ENCODE measurements at places on chromosomes 5 and 9.

DNA sequence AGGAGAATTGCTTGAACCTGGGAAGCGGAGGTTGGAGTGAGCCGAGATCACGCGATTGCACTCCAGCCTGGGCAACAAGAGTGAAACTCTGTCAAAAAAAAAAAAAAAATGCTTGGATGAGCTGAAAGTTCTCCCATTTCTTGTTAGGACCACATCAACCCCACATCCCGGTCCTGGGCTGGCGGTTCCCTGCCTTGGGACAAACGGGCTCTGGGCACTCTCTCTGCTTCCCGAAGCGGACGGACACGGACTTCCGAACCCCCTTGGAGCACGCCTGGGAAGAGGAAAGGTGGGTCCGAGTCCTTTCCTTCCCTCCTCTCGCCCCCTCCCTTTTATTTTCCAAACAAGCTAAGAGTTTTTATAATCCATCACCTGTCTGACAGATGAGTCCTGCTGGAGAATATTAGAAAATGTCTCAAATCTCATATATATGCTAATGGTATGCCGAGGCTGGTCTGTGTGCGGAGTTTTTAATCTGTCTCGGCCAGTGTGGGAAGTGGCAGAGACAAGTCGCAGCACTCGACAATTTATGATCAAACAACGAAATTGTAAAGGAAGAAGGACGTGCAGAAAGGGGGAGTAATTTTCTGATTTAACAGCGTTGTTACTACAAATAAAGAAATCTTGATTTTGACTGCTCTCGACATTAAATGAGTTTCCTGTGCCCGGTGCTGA lies 257.9 kb upstream of the IRX4 start:
- DNase-seq = no peak

DNA sequence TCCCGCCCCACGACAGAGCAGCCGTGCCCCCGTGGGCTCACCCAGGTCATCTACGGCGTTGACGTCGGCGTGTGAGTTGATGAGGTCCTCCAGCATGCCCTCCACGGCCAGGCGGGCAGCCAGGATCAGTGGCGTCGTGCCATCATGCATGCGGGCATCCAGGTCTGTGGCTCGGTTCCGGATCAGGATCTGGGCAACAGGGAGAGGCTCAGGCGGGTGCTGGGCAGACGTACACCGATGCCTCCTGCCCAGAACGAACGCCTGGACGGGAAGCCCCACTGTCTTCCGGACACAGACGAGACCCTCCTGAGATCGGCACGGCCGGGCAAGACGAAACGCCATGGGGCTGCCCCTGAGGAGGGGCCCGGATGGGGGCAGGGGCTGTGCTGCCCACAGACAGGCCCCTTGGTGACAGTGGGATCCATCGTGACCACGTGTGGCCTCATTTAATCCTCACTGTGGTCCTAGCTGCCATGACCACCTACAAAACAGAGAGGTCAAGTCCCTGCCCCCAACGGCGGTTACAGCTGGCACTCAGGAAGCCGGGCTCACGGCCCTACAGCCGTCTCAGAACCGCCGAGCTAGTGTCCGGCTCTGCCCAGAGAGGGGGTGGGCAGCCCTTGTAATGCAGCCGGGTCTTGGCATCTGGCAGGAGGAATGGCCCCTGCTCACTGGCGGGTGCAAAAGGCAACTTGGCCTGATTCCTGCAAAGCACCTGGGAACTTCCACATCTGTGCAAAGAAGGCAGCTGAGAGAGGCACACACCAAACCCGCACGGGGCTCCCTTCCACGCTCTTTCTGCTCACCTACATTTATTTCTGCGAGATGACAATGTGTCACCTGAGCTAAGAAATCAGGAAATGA lies 16.5 kb upstream of the SEC16A start:
- no peak for DNase-seq

DNA sequence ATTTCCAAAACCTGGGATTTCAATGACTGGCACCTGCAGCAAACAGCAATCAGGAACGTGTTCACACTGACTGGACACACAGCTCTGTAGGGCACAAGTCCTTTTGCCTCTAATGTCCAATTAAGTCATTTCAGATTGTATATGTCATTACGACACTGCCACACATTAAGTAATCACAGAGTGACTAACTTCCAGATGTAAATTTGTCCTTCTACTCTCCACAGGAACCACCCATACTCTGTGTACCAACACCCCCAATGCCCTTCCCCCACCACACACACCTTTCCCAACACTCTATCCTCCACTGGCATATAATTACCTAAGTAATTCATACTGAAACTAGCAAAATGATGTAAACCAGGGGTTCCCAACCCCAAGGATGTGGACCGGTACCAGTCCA lies 30.5 kb downstream of the LARS1 start:
- DNase-seq = no peak

- DNase-seq = no peak
These were observed 133.2 kb upstream of the PRLR start for GRCh38 chr5:35363387-35363965.

DNA sequence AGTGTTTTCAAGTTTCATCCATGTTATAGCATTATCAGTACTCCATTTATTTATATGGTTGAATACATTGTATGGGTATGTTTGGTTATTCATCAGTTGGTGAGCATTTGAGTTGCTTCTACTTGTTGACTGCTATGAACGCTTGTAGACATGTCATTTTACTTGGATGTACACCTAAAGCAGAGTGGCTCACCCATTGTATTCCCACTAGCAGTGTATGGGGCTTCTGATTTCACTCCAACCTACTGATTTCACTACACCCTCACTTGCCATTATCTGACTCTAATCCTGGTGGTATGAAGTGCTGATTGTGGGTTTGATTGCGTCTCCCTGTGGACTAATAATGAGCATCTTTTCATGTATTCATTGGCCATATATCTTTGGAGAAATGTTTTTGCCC lies 9.5 kb downstream of the NPM1 start:
- DNase-seq = no peak

DNA sequence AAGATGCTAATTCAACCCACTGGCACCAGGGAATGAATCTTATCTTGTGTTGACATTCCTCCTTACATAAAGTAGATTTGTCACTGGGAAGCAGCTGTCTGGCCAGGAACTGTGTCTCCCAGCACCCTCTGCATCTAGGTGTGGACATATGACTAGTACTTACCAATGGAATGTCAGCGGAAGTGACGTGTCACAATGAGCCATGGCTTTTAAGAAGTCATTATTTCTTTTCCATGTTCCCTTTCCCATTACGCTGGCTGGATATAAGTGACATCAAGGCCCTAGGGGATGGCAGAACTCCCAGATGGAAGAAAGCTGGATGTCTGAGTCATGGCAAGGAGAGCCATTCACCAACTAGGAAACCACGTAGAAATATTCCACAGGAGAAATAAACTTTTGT lies 84.7 kb upstream of the MAST4 start:
- no peak for DNase-seq

DNA sequence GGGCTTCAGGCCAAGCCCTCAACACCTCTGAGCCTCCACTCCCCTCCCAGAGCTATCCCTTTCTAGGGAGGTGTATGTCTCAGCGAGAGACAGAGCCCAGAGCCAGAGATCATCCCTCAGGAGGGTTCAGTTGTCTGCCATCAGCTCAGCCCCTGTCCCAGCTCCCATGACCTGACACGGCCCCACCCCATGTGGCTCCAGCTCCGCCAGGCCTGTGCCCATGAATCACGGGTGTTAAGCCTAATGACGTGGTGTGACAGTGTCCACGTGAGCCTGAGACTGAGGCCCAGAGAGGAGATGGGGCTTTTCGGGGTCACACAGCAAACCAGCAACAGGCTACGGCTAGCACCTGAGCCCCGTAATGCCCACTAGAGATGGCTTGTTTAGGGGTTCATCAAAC lies 60.9 kb upstream of the ORM1 start:
- no peak for DNase-seq

- peak; percentile 73 for DNase-seq
These were observed 122.0 kb downstream of the GDNF start for GRCh38 chr5:37717613-37718431.

- no peak for DNase-seq
These were observed 395.2 kb downstream of the BNC2 start for GRCh38 chr9:16475257-16475656.

DNA sequence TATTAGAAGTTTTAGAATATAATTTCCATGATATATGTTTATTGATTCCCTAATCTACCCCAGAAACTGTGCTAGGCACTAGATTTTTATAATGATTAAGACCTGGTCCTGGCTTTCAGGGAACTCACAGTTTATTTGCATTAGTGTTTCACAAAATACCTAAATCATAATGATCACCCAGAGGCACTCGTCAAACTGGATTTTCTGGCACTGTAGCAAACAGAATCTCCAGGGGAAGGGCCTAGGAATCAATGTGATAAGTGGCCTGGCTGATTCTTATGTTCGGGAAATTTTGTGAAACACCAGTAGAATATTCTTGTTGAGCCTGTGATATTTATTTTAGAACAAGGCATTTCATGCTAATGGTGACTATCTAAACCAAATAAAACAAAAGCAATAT lies 37.4 kb upstream of the SRP19 start:
- no peak for DNase-seq

- DNase-seq = no peak
These were observed 176.2 kb downstream of the GAPVD1 start for GRCh38 chr9:125437771-125438221.

- no peak for DNase-seq
These were observed 33.4 kb downstream of the TEK start for GRCh38 chr9:27142299-27142930.

DNA sequence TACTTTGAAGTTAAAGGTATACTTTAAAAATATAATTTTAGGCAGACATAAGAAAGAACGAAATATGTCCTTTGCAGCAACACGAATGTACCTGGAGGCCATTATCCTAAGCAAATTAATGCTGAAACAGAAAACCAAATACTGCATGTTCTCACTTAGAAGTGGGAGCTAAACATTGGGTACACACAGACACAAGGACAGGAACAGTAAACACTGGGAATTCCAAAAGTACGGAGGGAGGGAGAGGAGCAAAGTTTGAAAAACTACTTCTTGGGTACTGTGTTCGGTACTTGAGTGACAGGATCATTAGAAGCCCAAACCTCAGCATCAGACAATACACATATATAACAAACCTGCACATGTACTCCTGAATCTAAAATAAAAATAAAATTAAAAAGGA lies 40.9 kb downstream of the TJP2 start:
- DNase-seq = no peak

DNA sequence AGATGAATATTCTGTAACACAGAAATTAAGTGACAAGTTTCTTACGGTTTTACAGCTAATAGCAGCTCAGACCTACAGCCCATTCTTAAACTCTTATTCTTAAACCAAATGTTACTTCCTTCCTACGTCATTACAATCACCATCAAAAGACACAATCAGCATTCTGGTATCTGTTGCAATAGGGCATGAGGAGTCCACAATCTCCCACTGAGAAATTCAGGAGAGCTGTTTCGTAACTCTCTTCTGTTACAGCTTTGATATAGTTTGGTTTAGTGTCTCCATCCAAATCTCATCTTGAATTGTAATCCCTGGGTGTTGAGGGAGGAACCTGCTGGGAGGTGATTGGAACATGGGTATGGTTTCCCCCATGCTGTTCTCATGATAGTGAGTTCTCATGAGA lies 163.4 kb downstream of the GAS1 start:
- no peak for DNase-seq

GRCh38 chr9:129176701-129177442 lies 1.2 kb downstream of the IER5L start:
- DNase-seq = peak; percentile 47

DNA sequence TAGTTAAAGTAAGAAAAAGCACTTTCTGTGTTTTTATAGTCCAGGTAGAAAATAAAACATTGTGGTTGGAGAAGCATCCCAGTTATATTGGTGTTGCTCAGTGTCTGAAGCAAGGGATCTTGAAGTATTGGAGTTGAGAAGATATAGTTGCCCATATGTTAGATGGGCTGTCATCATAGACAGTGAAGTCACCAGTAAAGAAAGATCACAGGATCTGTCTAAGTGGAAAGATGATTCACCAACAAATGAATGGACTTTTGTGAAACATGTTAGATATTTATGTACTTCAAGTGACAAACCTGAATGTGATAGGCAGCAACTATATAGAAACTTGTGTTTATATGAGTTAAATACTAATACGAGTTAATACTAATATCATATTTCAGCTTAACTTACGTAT lies 11.7 kb downstream of the OGN start:
- no peak for DNase-seq

DNA sequence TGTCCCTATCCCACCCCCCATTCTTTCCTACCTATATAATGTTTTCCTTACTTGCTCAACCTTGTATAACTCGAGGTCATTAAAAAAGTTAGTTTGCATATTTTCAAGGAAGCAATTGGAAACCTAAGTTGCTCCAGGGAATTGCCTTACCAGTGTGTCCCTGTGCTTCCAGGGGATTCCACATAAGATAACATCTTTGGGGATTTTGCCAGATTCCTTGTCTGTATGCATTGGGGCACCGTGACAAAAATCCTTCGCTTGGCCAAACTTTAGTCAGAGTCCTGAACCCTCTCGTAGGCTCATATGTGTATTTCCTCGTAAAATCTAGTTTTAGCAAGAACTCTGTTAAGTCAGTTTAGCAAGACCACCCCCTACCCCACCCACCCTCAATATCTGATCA lies 14.7 kb upstream of the OSMR start:
- no peak for DNase-seq

DNA sequence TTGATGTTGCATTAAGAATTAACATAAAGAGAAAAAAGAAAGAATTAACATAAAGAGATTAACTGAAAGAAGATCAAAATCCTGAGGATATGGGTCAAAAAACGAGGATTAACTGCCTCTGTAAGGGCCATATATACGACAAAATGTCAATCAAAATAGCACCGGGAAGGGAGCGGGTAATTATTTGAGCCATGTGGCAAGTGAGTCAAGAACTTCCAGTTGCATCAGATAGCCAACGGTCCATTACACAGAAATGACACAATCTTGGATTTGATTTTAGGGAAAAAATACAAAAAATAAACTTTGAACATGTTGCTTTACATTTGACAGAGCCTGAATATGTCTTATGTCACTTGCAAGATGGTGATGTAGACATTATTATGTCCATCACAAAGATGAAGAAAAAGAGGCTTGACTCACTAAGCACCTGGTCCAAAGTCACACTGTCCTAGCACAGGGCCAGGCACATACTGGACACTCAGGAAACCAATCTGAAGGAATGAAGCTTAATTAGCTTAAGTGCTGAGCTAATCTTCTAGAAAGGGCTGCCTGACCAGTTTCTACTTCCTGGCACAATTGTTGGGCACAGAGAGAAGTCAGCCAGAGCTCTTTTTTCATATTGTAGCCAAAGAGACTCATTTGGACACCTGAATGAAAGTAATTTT lies 273.2 kb upstream of the PAPPA start:
- DNase-seq = no peak

- DNase-seq = peak; percentile 39
These were observed 37.2 kb upstream of the SMIM32 start for GRCh38 chr5:136230176-136230575.

DNA sequence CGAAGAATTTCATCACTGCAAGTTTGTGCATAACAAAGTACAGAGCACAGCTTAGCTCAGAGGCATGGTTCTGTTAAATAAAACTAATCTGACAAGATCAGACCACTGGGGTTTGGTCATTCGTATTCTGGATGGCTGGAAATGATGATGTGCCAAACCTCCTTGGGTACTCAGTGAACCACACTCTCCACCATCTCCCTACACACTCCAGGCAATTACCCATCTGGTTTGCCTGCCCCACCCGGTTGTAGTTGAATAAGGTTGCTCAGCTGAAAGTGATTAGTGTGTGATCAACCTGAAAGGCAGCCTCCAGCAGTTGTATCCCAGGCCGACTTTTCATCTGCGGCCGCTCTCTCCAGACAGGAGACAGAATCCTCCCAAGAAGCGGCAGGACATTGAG lies 371.4 kb downstream of the TLE1 start:
- no peak for DNase-seq
